WTC11 (cell line): ENCODE measurements at places on chromosomes 2 and 18. TPM values are rescaled to one million over a fixed set of nuclear protein-coding genes. Genes with fewer than 3 reads are reported as not detected.

VIT gene
- 0.11 to 0.46 TPM (median 0.27 TPM) in 3 replicates for total RNA-seq

C2orf15 gene
- total RNA-seq: 6.0 to 7.0 TPM (median 6.1 TPM) in 3 replicates

RPL37A gene
- 3,135 to 3,488 TPM (median 3,463 TPM) in 3 replicates for total RNA-seq

POTEI gene
- total RNA-seq: 2.2 to 3.2 TPM (median 2.7 TPM) in 3 replicates

TOGARAM2 gene
- 0.62 to 1.0 TPM (median 1.0 TPM) in 3 replicates for total RNA-seq

HOXD9 gene
- not detected in 3 replicates for total RNA-seq

LCT gene
- total RNA-seq: 0.02 TPM in 1 of 3 replicates, not detected in the others

ZNF804A gene
- total RNA-seq: not detected in 3 replicates

CEBPZOS gene
- 123 to 136 TPM (median 129 TPM) in 3 replicates for total RNA-seq

IL1A gene
- total RNA-seq: 0.34 to 0.55 TPM (median 0.42 TPM) in 3 replicates

HOXD4 gene
- total RNA-seq: not detected in 3 replicates

DLGAP1 gene
- total RNA-seq: 22.0 to 24.0 TPM (median 23.0 TPM) in 3 replicates

ZNF514 gene
- 18.0 to 19.3 TPM (median 18.2 TPM) in 3 replicates for total RNA-seq

CLEC4F gene
- not detected in 3 replicates for total RNA-seq

CD8B gene
- 0.70 to 0.73 TPM (median 0.71 TPM) in 3 replicates for total RNA-seq

CPSF3 gene
- total RNA-seq: 83.7 to 88.4 TPM (median 84.2 TPM) in 3 replicates

LRATD1 gene
- total RNA-seq: 2.3 to 3.0 TPM (median 2.5 TPM) in 3 replicates
